ENCODE measurements at places on chromosomes 3 and 15.

- DNase-seq, result peak; percentile 49
Measured at GRCh38 chr3:42490243-42490642, 12.2 kb upstream of the VIPR1 start.

- no peak for DNase-seq
Measured at GRCh38 chr3:72463083-72463482, 385.2 kb downstream of the SHQ1 start.

GRCh38 chr3:62611541-62612240 is 238.3 kb upstream of the FEZF2 start:
- DNase-seq, result peak; percentile 38

- peak; percentile 57 for DNase-seq
Measured at GRCh38 chr3:30408105-30408557, 198.3 kb upstream of the TGFBR2 start.

GRCh38 chr15:99717161-99718009 is 15.9 kb downstream of the LYSMD4 start:
- no peak for DNase-seq

DNA sequence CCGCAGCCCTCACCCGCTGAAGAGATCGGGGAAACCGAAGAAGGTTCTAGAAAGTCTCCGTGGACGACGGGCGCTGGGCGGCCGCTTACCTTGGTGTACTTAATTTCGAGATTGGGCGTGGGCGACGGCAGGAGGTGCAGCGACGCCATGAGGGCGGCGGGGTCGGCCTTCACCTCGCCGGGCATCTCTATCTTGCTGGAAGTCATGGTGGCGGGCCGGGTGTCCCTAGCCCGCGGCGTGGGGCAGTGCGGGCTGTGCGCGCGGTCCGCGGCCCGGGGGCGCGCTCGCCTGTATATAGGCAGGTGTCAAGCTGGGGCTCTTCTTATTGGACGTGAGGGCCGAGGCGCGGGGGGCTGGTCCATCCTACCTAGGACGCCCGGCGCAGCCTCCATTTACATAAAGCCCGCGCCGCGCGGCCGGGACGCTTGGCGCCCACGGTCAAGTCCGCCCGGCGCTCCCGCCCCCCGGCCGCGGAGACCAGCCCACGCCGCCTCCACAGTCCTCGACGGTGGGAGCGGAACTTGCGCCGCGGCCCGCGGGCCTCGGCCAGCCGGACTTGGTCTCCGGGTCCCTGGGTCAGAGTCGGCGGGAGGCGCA is at the start of gene ALDH1A2:
Gene ALDH1A2, minus strand, starts transcription at position 267 of the 597 bp plus-strand sequence. Its CDS starts 61 bp downstream, at position 206.
- DNase-seq, result no peak

GRCh38 chr15:89381888-89382686 is 47.5 kb upstream of the POLG start:
- DNase-seq, result no peak

GRCh38 chr15:80730926-80731325 is 35.8 kb downstream of the ABHD17C start:
- no peak for DNase-seq

GRCh38 chr3:66618066-66618465 is 117.2 kb upstream of the LRIG1 start:
- peak; percentile 60 for DNase-seq

GRCh38 chr15:77859491-77860060 is 217.9 kb downstream of the TBC1D2B start:
- no peak for DNase-seq

DNA sequence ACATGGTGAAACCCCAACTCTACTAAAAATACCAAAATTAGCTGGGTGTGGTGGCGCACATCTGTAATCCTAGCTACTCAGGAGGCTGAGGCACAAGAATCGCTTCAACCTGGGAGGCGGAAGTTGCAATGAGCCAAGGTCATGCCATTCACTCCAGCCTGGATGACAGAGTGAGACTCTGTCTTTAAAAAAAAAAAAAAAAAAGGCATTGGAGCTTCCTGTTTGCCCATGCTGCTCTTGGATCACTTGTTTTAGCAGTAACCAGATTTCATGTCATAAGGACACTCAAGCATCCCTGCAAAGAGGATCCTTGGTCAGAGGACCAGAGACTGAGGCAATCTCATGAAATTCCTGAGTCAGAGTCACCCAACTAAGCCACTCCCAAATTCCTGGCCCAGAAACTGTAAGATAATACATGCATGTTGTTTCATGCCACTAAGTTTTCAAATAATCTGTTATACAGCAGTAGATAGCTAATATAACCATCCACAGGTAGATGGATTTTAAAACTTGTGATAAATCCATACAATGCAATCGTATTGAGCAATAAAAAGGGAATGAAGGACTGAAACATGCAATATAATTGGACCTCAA is 82.0 kb upstream of the XXYLT1 start:
- DNase-seq, result peak; percentile 59

DNA sequence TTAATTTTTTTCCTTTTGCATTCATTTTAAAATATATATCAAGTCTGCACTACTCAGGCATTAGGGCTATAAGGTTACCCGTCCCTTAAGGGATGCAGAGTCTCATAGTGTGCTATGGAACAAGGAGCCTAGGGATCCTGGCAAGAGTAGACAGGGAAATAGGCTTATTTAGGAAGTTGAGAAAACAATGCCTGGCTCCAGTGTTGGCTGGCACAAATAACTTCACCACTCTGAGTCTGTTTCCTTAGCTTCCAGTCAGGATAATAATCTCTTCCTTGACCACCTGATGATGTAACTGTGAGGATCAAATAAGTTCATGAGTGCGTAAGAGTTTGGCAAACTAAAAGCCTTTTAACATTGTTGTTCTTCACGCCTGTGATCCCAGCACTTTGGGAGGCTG is 540.8 kb upstream of the IL12A start:
- no peak for DNase-seq

DNA sequence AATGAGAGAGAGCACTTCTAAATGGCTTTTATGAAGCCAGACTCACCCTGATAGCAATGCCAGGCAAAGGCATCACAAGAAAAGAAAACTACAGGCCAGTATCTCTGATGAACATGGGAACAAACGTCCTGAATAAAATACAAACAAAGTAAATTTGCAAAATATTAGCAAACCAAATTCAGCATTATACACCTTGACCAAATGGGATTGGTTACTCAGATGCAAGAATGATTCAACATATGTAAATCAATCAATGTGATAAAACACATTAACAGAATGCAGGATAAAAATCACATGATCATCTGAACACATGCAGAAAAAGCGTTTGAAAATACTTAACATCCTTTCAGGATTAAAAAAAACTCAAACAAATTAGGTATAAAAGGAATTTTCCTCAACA is 494.9 kb upstream of the CCDC54 start:
- no peak for DNase-seq

DNA sequence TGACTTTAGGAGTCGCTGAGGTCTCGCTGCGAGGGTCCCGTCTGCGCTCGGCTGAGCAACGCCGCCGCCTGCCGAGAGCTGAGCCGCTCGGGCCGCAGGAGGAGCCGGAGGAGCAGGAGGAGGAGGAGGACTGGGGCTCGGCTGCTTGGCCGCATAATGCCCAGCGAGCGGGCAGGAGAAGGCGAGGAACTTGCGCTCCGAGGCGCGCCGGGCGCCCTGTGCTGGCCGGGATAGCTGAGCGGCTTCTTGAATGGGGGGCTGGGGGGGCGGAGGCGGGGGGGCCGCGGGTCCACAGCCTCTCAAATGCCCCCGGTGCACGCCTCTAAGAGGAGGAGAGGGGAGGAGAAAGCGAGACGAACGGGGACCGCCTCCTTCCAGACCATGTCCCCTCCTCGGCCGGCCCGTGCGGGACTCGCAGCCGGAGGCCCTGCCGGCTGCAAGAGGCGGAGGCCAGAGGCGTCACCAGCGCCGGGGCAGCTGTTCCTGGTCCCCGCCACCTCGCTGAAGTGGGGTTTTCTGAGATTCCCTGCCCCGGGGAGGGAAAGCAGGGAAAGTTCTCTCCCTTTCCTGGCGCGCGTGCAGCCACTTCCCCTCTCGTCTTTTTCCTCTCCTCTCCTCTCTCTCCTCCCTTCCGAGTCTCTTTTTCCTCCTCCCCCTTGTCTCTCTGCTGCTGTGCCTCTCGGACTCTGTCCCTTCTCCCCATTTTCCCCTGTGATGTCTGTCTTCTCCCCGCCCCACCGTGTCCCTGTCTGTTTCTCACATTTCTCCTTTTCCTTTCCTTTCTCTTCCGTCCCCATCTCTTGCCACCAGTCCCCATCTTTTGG is at the start of gene ADAMTS9:
Gene ADAMTS9, minus strand, starts transcription at position 220 of the 824 bp plus-strand sequence. CDS start 343 bp downstream, outside the sequence.
- peak; percentile 64 for DNase-seq

DNA sequence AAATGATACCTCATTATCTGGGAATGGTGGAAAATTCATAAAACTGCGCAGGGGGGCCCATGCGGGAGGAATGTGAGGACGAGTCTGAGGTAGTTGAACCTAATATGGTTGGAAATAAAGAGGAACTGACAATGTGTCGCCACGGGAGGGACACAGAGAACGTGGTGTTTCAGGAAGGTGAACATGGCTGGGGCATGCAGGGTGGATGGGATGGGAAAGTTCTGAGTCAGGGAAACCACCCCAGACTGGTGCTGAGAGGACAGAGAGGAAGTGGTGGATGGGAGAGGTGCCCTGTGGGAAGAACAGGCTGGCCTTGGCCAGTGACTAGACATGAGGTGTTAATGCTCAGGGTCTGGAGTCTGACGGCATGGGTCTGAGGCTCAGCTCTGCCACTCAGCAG is 137.1 kb upstream of the WNT5A start:
- DNase-seq, result peak; percentile 36

DNA sequence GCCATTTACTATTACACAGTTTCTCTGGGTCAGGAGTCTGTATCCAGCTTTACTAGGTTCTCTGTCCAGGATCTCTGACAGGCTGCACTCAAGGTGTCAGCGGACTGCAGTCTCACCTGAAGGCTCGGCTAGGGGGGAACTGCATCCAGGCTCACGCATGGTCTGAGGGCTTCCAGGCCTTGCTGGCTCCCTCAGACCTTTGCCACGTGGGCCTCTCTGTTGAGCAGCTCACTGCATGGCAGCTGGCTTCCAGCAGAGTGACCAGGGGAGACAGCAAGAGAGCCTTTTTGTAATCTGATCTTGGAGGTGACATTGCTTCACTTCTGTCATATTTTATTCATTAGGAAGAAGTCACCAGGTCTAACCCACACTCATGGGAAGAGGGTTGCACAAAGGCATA is 152.3 kb downstream of the CACNA2D3 start:
- DNase-seq, result no peak

GRCh38 chr3:183188895-183189462 is 26.4 kb upstream of the LAMP3 start:
- peak; percentile 23 for DNase-seq

GRCh38 chr3:39573392-39573791 is 105.9 kb downstream of the MOBP start:
- no peak for DNase-seq

DNA sequence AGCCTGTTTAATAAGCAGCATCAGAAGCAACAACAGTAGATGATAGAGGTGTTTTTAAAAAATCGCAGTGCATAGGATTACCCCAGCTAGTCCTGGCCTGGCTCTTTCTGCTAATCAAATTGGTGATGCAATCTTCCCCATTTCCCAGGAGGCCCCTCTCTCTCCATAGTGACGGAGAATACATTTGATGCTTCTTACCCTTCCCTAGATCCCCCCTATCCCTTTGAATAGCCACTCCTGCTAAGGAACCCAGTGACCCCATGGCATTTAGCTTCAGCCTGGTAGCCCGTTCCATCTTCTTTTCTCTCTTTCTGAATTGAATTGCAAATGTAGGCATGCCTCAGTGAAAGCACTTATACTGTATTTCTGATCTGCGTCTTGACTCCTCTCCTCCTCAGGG is 223.6 kb upstream of the GAP43 start:
- DNase-seq, result no peak

DNA sequence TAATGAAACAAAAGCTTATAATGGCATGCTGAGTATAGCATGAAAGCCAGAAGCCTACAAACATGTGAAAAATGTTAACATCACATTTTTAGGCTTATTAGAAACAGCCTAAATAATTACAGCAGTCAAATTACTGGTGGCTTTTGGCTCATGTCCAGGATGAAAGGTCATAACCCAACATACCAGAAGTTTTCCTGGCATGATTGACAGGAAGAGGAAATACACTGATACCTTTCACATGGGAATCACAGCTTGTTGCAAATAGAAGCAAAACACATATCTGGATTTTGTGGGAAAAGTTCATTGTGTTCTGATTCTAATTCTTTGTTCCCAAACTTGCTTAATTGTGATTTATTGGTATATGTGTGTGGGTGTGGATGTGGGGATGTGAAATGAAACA is 393.5 kb upstream of the ARRDC4 start:
- DNase-seq, result no peak

- DNase-seq, result peak; percentile 85
Measured at GRCh38 chr3:168116279-168116678, 20.6 kb upstream of the GOLIM4 start.

- DNase-seq, result no peak
Measured at GRCh38 chr15:58710701-58711100, 38.8 kb downstream of the ADAM10 start.

GRCh38 chr15:34841262-34841725 is 45.9 kb upstream of the ACTC1 start:
- DNase-seq, result no peak
